GF-D8 (cell line): ENCODE measurements at places on chromosomes 13 and 19.

GRCh38 chr13:23129331-23129730 lies 51.4 kb upstream of the SGCG start:
- no peak for DNase-seq

GRCh38 chr13:49245101-49245500 lies 2.6 kb upstream of the CDADC1 start:
- no peak for DNase-seq

DNA sequence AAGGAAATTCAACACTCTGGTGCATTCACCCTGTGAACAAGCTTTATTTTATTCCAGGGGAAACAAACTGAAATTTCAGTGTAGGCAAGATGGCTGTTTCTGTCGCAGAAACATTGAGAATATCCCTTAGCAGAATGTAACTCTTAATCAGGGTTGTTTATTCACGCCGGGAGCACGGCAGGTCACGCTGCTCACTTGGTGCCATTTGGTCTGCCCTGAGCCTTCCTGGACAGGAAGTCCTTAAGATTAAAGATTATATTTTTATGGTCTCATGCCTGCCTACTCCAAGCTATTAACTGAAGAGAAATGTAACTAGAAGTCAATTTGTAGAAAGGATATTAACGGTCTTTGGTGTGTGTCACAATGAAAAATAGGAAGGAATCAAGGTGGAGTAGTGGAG lies 185.3 kb upstream of the ARGLU1 start:
- DNase-seq, result no peak

DNA sequence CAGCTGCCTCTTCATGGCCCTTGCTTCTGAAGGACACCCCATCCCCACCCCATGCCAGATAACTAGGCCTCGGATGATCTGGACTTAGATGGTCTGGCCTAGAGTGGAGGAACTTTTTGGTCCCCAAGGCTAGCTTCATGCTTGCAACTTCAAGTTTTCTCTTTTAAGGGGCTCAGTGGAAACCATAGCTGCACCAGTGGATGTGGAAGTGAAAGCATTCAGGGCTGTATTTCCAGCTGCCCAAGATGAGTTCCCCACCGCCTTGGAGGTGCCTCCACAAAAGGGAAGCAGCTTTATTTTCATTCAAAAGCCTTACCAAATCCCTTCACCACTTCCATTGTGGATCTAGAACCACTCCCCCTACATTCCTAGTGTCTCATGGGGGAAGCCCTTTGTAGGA lies 17.6 kb upstream of the GSX1 start:
- no peak for DNase-seq

DNA sequence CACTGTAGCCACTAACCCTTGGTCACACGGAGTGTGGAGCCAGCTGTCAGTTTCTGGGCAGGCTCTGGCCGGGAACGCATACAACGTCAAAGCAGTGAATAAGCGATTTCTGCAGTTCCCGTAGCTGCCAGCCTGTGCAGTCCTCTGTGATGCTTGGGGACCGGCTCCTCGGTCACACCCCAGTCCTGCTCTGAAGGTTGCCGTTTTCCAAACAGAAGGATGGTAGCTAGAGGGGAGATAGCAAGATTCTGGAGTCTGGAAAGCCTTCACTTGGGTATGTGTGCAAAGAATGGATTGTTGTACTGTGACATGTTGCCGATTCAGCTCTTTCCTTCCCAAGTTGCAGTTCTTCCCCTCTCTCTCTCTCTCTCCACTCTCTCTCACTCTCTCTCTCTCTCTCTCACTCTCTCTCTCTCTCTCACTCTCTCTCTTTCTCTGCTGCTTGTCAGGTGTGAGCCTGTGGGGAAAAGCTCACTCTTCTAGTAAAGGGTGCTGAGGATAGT lies 38.7 kb upstream of the C1QTNF9 start:
- DNase-seq, result peak; percentile 56

GRCh38 chr13:74969419-74969818 lies 512.5 kb downstream of the TBC1D4 start:
- no peak for DNase-seq

DNA sequence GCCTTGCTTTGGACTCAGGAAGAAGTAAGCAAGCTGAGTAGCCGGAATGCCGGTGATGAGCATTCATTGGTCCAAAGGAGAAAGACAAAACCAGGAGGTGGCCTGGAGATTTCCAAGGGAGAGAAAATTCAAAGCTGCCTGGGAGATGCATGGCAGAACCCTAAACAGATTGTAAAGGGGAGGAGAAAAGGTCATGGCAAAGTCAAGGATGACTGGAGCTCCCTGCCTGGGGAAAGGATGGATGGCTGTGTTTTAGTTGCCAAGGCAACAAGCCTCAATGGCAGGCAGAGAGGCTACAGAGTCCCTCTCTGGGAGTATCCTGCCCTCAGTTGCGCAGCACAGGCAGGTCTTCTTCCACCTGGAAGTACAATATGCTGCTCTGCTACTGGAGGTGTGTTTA lies 134.0 kb downstream of the ENOX1 start:
- no peak for DNase-seq

GRCh38 chr13:41007744-41008128 lies 11.4 kb downstream of the ELF1 start:
- no peak for DNase-seq

DNA sequence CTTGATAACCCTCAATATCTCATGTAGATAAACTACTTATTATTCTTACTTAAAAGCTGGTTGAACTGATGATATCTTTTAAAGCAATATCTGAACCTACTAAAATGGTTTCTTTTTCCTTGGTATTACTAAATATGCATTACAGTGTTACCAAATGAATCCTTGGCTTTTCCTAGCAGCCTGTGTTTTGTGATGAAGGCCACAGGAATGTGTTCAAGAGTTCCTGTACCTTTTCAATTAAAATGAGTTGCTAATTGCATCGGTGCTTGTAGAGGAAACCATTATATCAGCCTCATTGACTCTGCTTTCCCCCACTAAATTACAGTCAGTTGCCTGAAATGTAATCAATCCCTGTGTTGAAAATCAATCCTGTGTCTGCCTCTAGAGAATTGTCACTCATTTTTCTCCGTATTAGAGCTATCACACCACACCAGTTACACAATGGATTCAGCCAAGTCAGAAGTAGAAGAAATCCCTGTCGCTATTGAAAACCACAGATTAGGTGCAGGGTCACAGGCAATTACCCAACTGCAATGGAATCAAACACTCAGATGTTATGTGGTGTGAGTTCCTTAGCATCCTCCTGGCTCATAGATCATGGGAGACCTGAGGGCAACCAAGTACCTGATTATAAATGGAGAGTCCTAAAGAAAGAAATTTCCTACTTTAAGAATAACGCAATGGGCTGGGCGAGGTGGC lies 13.3 kb downstream of the FAM216B start:
- no peak for DNase-seq

GRCh38 chr19:10206226-10206885 lies 11.6 kb upstream of the DNMT1 start:
- DNase-seq, result no peak

DNA sequence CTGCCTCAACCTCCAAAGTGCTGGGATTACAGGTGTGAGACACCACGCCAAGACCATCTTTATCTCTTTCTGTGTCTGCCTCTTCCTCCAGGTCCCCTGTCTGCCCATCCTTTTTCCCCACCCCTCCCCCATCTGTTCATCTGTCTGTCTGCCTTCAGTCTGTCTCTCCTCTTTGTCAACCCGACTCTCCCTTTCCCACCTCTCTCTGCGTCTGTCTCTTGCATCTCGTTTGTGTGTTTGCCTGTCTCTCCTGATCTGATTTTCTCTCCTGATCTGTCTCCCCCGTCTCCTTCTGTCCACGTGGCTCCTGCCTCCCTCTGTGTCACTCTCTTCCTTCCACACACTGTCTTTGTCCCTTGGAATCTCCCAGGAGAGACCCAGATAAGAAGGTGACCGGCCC lies 10.0 kb downstream of the VASP start:
- no peak for DNase-seq

GRCh38 chr13:110665491-110666254 lies 40.2 kb downstream of the CARS2 start:
- DNase-seq, result peak; percentile 70

GRCh38 chr19:10137751-10138682 lies 18.3 kb upstream of the EIF3G start:
- no peak for DNase-seq

- DNase-seq, result no peak
These were observed 24.6 kb downstream of the XPO4 start for GRCh38 chr13:20877902-20878301.

DNA sequence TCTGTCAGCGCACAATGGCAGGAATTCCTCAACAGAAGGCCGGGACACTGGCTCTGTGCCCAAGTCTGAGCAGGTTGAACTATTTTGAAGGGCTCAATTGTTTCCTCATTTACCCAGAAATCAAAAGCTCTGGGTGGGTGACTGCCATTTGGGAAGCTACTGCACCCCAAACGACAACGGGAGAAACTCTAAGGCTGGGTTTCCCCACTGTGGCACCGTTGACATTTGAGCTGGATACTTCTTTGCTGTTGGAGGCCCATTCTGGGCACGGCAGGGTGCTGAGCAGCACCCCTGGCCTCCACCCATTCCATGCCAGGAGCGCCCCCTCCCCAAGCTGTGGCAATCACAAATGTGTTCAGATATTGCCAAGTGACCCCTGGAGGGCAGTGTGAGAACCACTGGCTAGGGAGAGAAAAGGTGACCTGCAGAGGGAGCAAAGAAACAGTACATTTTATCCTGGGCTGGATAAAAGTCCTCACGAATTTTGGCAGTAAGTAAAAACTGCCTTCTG lies 62.5 kb downstream of the RFX2 start:
- DNase-seq, result peak; percentile 2

- no peak for DNase-seq
These were observed 261 bp downstream of the FARP1 start for GRCh38 chr13:98143157-98143553.

- no peak for DNase-seq
These were observed 101.1 kb upstream of the RNF113B start for GRCh38 chr13:98278068-98278724.

GRCh38 chr19:4639531-4640246 lies 373 bp downstream of the TNFAIP8L1 start:
- no peak for DNase-seq
